Caki2 (cell line): ENCODE measurements at places on chromosomes 11 and 22. TPM values are rescaled to one million over a fixed set of nuclear protein-coding genes. Genes with fewer than 3 reads are reported as not detected.
A peak's percentile ranks its signal among the peaks of the same experiment; 100 is the strongest.

ADM gene
- total RNA-seq, result 95.5 and 101 TPM in 2 replicates

- no peak for DNase-seq
These were observed 25.3 kb downstream of the CD82 start for GRCh38 chr11:44590769-44591168.

GPHA2 gene
- total RNA-seq, result not detected in 2 replicates

DNA sequence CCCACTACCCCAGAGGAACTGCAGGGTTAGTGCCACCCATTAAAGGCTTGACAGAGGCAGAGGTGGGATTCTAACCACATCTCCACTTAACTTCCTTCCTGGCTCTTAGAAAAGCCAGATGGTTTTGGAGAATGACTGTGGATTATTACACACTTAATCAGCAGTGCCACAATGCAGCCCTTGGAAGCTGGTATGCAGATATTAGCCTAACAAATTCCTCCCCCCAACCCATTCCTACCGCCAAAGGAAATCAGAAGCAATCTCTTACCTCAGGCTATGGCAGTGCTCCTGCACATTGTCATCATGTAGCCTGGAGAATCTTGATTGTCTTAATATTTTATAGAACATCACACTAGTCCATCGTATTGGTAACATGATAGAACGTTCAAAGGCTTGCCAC is 23.2 kb upstream of the NRGN start:
- DNase-seq, result no peak

GRCh38 chr11:77069336-77069968 is 2.7 kb downstream of the CAPN5 start:
- no peak for DNase-seq

DNA sequence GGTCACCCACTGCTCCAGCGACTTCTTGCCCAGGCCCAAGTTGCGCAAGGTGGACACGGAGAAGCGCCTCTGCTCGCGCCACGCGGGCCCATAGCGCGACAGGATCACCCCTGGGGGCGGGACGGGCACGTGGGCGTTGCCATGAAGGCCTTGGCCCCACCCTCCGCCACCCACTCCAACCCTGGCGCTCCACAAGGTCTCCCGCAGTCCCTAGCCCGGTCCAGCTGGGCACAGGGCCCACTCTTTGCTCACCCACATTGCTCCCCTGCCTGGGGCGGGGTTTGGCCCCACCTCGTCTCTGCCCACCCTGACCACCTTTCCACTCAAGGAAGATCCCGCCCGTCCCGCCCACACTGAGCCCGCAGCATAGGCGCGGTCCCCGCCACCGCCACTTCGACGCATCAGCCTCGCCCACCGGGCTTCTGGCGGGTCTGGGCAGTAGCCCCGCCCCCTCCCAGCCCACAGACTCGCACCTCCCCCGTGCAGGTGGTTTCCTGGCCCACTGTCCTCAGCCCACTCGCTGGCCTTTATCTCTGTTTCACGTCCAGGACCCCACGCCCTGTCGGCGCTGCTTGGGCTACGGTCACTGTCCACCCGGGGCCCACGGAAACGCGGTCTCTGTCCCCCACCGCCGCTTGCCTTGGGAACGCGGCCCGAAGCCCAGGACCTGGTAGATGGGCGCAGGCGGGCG is 12.3 kb upstream of the CYP2D6 start:
- DNase-seq, result no peak

- peak; percentile 50 for DNase-seq
These were observed 10.3 kb downstream of the NEAT1 start for GRCh38 chr11:65432686-65433582.

- DNase-seq, result no peak
These were observed 13.3 kb upstream of the PHF21A start for GRCh38 chr11:46134540-46134939.

DNA sequence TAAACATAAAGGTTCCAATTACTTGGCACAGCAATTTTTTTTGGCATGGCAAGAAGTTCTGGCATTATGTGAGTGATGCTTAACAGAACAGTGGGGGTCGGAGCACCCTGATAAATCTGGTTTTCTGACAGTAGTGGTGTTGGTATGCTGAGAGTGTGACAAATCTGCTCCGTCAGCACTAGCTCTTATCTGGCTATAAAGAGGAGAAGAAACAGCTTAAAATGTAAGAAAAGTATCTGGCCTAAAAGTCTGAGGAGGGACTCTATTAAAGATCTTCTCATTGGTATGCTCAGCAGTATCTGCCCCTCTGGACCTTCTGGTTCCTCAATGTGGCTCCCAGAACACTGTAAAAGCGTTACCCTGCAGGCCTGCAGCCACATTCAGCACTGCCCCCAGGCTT is 137.4 kb downstream of the PLEKHA7 start:
- no peak for DNase-seq

MRGPRE gene
- not detected in 2 replicates for total RNA-seq

DNA sequence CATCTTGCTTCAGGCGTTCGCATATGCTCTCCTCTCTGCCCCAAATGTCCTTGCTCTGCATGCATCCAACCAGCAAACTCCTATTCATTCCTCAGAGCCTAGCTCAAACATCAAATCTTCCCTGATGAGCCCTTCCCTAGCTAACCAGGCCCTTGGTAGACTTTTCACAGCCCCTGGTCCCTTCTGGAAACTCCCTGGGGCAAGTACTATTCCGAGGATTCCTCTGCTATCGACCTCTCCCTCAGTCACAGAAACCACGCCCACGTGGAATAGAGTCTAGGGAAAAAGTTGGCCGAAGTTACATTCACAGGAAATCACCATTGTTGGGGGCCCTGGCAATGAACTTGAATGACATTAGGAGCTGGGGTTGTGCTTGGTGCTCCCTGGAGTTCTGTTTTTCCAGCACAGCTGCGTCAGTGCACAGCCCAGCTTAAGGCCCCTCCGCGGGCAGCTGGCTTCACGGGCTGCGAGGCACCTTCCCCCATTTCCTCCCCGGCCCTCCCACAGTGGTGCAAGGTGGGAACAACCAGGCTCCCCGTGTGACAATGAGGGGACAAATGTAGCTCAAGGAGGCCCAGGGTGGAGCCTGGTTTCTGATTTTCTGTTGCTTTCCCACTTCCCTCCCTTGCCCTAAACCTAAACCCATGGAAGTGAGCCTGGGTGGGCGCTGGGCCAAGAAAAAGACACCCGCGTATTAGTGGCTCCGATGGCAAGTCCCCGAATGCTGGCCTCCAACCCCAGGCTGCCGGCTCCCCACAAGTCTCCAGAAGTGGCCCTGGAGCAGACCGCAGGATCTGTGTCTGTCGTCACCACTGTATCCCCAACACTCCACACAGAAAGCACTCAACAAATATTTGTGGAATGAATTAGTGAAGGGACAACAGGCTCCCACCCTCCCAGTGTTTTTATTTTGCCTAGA is 4.3 kb upstream of the ATP5MGL start:
- no peak for DNase-seq

- DNase-seq, result no peak
These were observed 76.3 kb upstream of the SESN3 start for GRCh38 chr11:95307286-95307685.

CDC42BPG gene
- total RNA-seq, result 0.12 and 1.1 TPM in 2 replicates

GRCh38 chr22:50276143-50276542 is 6.0 kb upstream of the MAPK11 start:
- peak; percentile 49 for DNase-seq

OR4D6 gene
- total RNA-seq, result not detected in 2 replicates

DNA sequence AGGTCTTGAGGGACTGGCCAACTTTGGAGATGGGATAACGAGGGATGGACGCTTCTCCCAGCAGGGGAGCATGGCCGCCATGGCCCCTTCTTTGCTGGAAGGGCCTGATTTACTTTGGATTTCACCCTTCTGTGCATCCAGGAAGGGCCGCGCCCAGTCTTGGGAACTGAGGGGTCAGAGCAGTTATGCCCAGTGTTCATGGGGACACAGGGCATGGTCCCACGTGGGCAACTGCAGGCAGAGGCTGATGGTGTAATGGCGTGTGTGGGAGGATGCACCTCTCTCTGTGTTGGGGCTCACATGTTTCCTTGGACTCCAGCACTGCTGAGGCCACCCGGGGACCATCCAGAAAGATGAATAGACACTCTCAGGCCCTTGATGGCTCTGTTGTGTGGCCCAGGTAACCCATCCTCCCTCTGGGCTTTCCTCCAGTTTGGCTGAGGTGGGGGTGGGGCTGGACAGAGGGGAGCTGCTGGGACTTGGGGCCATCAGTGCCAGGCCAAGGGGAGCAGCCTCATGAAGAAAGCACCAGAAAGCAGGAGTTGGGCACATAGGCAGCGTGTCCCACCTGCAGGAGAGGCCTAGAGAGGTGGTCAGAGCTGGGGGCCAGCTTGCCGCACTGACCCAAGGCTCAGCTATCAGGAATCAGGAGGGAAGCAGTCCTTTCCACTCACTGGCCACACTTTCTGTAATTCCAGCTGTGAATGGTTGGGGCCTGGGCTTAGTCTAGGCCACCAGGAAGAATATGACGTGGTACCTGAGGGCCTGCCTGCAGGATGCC is 1033.9 kb downstream of the TBC1D22A start:
- DNase-seq, result no peak

GRCh38 chr11:35102267-35102666 is 36.7 kb upstream of the CD44 start:
- no peak for DNase-seq

GRCh38 chr11:61007383-61007955 is 36.0 kb downstream of the CD6 start:
- no peak for DNase-seq

RFPL1 gene
- total RNA-seq, result not detected in 2 replicates

OR10A2 gene
- not detected in 2 replicates for total RNA-seq

GRCh38 chr11:110571081-110571720 is 141.0 kb downstream of the ARHGAP20 start:
- no peak for DNase-seq

- DNase-seq, result no peak
These were observed 1.1 kb upstream of the VPS37C start for GRCh38 chr11:61162092-61162941.

- no peak for DNase-seq
These were observed 230.9 kb upstream of the SESN3 start for GRCh38 chr11:95461858-95462257.

GRCh38 chr11:77813256-77813655 is 7.3 kb downstream of the RSF1 start:
- no peak for DNase-seq

DNA sequence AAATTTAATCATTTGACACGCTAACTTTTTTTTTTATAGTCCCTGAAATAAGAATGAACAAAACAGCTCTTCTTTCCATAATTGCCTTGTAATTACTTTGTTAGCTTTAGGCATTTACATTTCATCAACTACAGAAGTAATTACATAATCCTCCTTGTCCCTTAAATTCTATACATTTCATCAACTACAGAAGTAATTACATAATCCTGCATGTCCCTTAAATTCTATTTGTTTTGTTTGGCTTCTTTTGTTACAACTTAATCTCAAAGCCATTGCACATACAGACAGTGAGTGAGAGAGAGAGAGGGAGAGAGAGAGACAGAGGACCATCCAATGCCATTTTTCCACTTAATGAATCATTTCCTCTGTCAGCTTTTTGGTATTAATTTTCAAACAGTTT is 873.2 kb downstream of the METTL15 start:
- DNase-seq, result no peak

GRCh38 chr11:68940651-68941323 is 37.1 kb downstream of the IGHMBP2 start:
- DNase-seq, result no peak

GRCh38 chr11:5274395-5274794 is 4.7 kb upstream of the HBE1 start:
- DNase-seq, result no peak
